Right cardiac atrium (tissue), 5 donors: ENCODE measurements at places on chromosomes 1 and 21.
A peak's percentile ranks its signal among the peaks of the same experiment; 100 is the strongest.

GRCh38 chr1:116008656-116009390 is 32.5 kb downstream of the SLC22A15 start:
- no peak for DNase-seq

- no peak for DNase-seq
These were observed 117.0 kb upstream of the ERRFI1 start for GRCh38 chr1:8142955-8143629.

DNA sequence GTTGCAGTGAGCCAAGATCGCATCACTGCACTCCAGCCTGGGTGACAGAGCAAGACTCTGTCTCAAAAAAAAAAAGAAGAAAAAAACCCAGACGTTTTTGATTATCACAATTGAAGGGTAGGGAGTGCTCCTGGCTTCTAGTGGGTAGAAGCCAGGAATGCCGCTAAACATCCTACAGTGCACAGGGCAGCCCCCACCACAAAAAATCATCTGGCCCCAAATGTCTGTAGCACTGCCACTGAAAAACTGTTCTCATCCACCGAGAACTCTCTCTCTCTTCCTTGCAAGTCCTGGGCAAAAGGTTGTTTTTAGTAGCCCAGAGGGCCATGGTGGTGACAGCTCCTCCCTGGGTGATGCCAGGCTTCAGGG is 35.6 kb upstream of the GPR157 start:
- no peak for DNase-seq

DNA sequence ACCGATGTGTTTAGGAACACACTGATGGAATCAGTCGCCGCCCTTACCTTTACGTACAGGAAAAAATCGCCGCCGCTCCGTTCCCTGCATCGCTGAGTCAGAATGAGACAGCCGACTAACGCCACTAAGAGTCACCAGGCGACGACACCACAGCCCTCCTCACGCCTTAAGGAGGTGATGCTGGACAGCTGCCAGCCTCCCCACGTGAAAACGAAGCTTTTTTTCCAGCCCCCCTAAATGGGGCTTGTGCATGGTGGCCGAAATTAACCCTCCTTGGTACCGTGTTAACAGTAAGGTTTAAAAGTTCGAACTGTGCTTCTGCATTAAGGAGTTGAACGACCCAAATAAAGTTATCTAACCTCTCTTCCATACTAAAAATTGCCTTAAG is 511 bp downstream of the DNTTIP2 start:
- DNase-seq: peak; percentile 26

DNA sequence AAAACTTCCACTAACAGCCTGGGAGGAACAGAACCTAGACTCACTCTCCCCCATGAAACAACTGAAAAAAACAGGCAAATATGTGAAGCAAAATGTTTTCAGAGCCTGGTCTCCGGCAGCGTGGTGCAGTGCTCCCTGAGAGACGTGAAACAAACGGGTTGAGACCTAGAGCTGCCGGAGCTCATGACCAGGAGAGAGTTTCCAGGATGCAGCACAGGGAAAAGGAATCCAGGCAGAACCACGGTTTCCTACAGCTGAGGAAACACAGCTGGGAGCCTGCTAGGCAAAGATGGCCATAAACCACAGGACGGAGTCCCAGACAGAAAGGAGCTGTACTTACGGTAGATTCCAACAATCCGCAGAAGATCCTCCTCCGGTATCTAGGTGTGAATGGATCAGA is 20.2 kb upstream of the SLC19A1 start:
- DNase-seq: no peak

GRCh38 chr1:155043793-155044192 is 7.3 kb upstream of the ADAM15 start:
- DNase-seq: no peak

- no peak for DNase-seq
These were observed 40.2 kb downstream of the HMCN1 start for GRCh38 chr1:185774394-185774793.

GRCh38 chr21:42107177-42107880 is 36.2 kb downstream of the UMODL1 start:
- DNase-seq: peak; percentile 31

GRCh38 chr21:37548521-37548981 is 182.0 kb downstream of the DYRK1A start:
- no peak for DNase-seq

DNA sequence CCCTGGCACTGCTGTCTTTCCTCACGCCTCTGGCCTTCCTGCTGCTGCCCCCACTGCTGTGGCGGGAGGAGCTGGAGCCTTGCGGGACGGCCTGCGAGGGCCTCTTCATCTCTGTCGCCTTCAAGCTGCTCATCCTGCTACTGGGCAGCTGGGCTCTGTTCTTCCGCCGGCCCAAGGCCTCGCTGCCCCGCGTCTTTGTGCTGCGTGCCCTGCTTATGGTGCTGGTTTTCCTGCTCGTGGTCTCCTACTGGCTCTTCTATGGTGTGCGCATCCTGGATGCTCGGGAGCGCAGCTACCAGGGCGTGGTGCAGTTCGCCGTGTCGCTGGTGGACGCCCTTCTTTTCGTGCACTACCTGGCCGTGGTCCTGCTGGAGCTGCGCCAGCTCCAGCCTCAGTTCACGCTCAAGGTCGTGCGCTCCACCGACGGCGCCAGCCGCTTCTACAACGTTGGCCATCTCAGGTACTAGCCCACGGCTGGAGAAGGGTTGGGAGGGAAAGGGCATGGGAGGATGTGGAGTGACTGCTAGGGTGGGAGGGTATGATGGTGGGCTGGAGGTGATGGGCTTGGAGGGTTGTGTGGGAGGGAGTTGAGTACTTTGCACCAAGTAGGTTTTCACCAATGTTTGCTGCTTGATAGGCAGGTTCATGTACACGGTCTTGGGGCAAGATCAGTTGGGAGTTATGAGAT is 18.9 kb downstream of the VANGL2 start:
- no peak for DNase-seq

DNA sequence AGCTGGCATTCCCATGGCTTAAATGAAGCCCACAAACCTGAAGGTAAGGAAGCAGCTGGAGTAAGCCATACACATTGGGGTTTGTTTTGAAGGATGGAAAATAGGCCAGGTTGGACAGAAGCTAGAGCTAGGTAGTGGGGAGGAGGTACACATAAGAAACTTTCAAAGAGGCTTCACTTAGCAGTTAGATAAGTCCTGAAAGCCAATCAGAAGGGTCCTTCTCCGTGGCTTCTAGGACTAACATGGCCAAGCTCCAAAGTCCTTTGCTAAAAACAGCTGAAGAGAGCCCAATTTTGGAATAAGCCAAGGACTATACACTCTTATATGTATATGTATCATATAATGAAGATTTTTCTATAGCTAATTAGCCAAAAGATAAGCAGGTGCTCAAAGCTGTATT is 1.8 kb downstream of the EYA3 start:
- no peak for DNase-seq

GRCh38 chr1:236059011-236059410 is 5.9 kb downstream of the NID1 start:
- DNase-seq: no peak
